Activated CD4-positive, alpha-beta memory T cell treated with anti-CD3 and anti-CD28 coated beads, Interleukin-2, amount 10 ng/mL, durations not matched to agents 7 days and 5 days (primary cell): ENCODE measurements at places on chromosomes 6 and 20.

DNA sequence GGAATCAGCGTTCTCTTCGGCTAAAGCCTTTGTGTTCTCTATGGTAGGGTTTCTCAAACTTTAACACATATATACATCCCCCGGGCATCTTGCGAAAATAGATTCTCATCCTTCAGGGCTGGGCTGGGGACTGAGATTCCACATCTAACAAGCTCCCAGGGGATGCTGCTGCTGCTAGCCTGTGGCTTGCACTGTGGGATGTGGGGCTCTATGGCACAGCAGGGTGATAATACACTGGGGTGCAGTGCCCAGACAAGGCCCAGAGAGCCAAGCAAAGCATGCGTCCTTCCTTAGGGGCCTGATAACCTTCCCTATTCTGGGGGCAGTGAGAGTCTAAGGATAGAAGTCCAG, 102.0 kb downstream of the LAMP5 start:
- no peak for DNase-seq

DNA sequence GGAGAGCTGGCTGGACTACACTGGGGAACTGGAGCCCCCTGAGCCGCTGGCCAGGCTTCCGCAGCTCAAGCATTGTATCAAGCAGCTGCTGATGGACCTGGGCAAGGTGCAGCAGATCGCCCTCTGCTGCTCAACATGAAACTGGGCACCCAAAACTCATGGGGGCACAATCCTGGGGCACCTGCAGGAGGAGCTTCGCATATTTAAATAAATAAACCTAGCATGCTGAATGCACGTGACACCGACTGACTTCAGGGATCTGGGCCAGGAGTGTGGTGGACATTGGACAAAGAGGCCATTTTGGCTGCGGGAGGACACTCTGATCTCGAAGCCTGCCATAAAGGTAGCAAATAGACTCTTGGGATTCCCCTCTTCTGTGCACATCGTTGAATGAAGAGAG, 6.8 kb downstream of the SCAND1 start:
- DNase-seq: peak; percentile 40

DNA sequence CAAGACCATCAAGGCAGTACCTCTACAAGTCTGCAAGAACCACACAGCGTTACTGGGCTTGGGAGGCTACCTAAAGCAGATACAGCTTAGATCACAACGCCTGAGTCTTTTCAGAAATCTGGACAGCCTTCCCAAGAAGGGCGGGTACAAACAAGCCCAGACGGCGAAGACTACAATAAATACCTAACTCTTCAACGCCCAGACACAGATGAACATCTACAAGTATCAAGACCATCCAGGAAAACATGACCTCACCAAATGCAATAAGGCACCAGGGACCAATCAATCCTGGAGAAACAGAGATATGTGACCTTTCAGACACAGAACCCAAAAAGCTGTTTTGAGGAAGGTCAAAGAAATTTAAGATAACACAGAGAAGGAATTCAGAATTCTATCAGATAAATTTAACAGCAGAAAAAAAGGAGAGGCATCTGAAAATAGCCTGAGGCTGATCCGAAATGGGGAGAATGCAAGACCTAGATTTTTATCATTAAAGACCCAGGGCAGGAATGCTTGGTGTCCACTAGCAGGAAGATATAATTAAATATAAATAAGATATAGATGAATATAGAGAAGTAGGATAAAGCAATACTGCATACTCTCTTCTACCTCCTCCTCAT, 131.7 kb upstream of the COL21A1 start:
- no peak for DNase-seq

- no peak for DNase-seq
Measured at GRCh38 chr20:25236450-25237304, 11.2 kb upstream of the PYGB start.

DNA sequence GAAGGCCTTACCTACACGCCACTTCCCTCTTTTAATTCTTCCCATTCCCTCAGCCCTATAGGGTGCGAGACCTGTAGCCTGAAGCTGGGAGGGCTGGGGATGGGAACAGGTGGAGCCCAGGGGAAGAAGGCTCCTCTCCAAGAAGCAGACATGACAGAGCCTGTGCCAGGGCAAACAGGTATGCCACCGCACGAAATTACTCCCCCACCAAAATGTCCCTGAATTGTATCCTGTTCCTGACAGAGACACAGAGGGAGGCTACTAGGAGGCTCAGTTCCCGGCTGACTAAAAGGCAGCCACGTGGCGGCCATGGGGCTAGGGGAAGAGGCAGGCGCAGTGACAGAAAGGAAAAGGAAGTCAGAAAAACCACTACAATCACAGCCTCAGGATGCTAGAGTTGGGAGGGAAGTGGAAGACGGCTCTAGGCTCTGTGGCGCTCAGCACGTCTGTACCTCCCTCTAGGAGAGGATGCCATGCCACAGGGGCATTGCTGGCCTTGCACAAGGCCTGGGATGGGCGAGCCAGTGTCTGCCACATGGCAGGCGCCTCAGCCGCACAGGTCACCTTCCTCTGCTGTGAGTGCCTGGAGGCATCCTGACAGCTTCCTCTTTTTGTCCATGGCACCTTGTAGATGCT, 27.7 kb downstream of the TFEB start:
- peak; percentile 53 for DNase-seq

- no peak for DNase-seq
Measured at GRCh38 chr6:31243508-31243907, 28.4 kb downstream of the HLA-C start.

- DNase-seq: no peak
Measured at GRCh38 chr6:90301816-90302215, 5.2 kb upstream of the BACH2 start.

GRCh38 chr6:25922301-25922700, 8.2 kb downstream of the SLC17A2 start:
- DNase-seq: no peak

GRCh38 chr20:24810676-24811407, 138.2 kb upstream of the CST7 start:
- DNase-seq: no peak

DNA sequence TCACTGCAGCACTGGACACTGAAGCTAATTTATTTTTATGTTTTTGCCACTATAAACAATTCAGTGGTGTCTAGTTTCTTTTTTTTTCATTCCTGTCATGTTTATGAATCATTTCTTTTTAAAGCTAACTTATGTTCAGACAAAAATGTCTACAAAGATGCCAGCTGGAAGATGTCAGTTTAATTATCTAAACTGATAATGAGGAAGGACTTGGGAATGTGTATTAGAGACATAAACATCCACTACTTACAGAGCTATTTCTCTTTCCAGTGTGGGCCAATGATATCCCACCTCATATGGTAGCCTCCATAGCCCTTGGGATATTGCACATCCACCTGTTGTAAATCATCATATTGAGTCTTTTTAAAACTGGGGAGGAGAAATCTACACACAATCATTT, 132.1 kb upstream of the FAM184A start:
- no peak for DNase-seq

DNA sequence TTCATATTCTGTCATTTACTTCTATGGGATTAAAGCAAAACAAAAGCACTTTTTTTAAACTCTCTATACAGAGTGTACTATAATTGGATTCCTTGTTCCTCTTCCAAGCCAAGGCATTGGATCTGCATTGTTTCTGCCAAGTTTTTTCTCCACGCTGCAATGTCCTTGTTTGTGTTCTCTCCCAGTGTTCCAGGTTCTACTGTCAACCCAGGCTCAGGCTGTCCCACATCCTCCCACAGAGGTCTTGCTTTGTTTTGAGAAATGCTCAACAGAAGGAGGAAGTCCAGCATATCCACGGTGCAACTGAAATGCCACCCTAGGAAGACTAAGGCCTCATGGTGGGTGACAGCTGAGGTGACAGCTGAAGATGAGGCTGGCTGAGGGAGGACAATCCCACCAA, 287.1 kb upstream of the PRDM1 start:
- DNase-seq: no peak

- no peak for DNase-seq
Measured at GRCh38 chr20:10074513-10074912, 39.7 kb downstream of the ANKEF1 start.

GRCh38 chr6:20403766-20404640, 2.3 kb downstream of the E2F3 start:
- DNase-seq: peak; percentile 81

- DNase-seq: no peak
Measured at GRCh38 chr6:88349511-88349910, 183.4 kb upstream of the CNR1 start.

DNA sequence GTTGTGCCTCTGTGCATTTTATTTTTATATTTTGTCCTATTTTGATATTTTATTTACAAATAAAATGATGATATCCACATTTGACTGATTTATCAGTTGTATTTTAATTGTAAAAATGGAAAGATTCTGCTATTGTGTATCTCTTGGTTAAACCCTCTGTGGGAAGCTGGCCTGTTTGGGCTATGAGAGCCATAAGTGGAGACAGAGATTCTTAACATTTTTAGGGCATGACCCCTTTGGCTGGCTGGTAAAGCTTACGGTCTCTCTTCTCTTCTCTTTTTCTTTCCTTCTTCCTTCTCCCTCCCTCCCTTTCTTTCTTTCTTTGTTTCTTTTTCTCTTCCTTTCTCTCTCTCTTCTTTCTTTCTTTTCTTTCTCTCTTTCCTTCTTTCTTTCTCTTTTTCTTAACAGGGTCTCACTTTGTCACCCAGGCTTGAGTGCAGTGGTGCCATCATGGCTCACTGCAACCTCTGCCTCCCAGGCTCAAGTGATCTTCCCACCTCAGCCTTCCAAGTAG, 172.3 kb upstream of the CDYL start:
- no peak for DNase-seq

DNA sequence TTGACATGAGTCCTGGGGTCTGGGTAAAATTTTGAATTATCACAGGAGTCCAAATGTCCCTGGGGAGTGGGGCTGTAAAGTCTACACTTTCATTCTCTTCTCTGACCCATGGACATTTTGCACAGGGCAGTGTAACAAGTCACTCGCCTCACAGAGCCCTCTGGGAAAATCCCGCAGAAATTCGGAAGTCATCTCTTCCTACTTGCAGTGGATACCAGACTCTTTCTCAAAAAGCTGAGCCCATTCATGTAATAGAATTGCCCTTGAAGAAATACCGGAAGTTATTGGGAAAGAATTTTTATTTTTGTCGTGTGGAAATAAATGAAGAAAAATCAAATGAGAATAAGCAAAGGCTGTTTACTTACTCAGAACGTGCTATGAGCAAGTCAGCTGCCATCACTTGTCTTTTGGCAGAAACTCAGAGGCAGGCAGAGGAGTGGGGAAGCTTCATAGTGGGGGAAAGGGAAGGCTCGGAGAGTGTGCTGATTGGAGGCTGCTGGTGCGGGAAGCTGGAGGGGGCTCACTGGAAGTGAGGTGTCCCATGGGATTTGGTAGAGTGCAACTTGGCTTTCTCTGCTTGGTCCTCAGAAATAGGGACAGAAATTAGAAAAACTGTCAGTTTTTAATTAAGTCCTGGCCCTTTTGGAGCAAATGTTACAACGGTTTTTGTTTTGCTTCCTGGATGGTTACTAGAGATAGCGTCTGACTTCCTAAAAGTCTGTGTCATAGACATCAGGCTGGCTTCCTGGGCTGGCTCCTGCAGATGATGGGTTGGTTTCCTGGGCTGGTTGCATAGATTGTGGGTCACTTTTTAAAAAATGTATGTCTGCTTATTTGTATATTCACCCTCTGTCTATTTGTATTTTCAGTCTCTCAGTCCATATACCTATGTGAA, 79.8 kb upstream of the EEF1E1 start:
- DNase-seq: no peak

DNA sequence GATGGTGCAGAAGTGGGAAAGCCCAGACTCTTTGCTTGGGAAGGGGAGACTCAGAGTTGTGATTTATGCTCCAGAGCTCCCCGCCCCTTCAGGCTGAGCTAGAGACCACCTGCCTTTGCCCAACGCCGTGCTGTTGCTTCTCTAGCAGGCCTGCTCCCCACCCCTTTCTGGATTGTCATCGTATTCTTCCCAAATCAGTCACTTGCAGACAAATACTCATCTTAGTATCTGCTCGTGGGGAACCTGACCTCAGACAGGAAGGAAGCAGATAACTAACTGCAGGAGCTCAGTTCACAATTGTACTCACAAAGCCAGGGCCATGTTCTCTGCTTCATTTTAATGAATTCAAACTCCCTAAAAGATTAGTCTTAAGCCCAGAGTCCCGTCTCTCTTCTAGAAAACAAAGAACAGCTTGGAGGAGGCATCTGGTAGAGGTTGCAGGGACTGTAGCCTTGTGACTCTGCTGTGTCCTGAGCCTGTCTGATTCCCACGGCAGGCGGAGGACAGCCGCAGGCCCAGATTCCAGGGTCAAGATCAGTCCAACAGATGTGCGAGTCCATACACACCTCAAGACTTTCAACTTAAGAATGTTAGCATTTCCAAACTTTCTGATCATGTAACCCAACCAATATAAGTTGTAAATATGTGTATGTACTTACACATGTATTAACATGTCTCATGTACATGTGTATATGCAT, 57.2 kb upstream of the GGTLC1 start:
- DNase-seq: peak; percentile 58

GRCh38 chr20:43853174-43853803, 61.4 kb upstream of the TOX2 start:
- no peak for DNase-seq

DNA sequence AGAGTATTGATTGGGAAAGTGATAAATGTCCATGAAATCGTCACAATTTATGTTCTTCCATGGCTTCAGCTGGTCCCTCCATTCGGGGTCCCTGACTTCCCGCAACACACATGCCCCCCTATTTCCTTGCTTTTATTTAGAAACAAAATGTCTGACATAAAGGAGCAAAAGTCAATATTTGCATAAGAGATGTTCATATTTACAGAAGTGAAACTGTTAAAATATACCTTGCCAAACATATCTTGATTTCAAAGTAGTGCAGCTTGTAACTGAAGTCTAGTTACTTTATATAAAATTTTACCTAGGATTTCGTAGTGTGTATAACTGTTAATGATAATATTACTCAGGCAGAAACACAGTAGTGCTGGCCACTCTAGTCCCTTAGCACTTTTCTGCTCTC, 548.9 kb upstream of the ADGRB3 start:
- no peak for DNase-seq

DNA sequence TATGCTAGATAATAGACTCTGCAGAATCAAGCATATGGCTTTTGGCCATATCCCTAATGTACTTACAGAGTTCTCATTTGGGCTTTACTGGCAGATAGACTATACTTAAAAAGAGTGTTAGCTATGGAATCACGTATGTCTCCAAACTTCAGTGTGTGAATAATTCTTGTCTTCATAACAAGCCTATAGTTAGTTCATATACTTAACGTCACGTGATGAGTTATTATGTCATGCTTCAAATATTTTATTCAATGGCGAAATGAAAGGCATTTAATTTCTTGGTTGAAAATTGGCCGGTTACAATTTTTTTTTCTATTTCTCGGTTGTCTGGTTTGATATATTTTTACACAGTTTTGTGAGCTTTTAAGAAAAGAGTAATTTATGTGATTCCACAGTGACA, 62.7 kb downstream of the MEI4 start:
- DNase-seq: no peak

GRCh38 chr6:36662827-36663256, 15.7 kb upstream of the CDKN1A start:
- no peak for DNase-seq

DNA sequence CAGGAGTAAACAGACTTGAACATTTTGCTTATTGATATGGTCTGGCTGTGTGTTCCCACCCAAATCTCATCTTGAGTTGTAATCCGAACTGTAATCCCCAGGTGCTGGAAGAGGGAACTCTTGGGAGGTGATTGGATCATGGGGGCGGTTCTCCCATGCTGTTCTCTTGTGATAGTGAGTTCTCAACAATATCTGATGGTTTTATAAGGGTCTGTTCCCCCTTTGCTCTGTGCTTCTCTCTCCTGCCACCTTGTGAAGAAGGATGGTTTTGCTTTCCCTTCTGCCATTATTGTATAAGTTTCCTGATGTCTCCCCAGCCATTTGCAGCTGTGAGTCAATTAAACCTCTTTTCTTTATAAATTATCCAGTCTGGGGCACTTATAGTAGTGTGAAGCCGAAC, 40.0 kb downstream of the MYLIP start:
- DNase-seq: no peak
